ENCODE measurements at places on chromosomes 7 and 10.

GRCh38 chr7:12909483-12909882 is 222.1 kb downstream of the ARL4A start:
- DNase-seq: no peak

DNA sequence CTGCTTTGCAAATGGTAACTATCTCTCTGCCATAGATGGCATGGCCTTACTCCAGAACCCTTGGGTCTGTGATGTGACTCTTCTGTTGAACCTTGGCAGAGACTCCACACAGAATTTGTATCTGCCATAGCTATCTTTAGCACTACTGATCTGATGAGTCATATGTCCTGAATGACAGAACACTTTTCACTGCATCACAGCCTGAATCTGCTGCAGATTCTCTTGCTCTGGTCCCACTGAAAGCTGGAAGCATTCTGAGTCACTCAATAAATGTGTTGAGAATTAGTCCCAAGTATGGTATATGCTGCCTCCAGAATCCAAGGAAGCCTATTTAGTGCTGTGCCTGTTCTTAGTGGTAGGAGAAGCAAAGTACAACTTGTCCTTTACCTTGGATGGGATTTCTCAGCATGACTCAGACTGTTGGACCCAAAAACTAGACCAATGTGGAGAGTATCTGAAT is 39.5 kb upstream of the ANKRD1 start:
- no peak for DNase-seq

GRCh38 chr10:18214691-18215563 is 74.7 kb downstream of the CACNB2 start:
- no peak for DNase-seq

GRCh38 chr7:113099284-113099919 is 12.8 kb upstream of the GPR85 start:
- DNase-seq: no peak

GRCh38 chr10:124480860-124481259 is 19.2 kb downstream of the LHPP start:
- no peak for DNase-seq

DNA sequence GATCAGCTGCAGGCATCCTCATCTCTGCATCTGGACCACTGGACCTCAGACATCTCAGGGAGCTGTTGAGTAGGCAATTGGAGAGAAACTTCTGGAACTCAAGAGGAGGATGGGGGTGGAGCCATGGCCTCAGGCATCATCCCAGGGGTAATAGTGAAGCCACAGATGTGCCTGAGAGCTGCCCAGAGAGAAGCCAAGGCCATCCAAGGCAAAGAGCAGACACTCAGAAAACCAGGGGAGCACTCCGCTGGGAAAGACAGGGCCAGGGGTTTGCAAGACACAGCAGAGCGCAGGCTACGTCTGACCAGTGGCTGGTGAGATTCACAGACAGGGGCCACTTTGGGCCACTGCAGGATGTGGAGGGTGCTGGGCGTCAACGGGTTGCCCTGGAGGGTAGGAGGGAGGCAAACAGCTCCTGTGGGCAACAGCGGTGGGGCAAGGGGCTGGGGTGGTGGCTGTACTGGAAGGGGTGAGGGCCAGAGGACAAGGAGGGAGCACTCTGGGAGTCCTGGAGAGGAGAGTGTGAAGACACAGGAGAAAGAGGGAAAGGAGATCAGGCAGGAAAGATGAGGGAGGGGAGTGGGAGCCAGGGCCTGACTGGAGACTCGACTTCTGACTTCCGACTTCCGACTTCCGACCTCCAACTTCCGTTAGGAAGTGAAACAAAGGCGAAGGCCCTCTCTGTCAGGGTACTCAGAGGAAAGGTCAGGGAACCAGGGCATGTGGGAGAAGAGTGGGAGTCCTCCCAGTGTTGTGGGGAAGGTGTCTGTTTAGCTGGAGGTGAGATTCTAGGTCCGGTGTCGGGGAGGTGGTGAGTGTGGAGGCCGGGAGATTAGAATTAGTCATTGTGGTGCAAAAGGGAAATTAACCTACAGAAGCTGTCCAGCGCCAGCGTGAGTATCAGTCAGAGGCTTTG is 69.7 kb upstream of the ANTXRL start:
- no peak for DNase-seq
